CD4-positive, alpha-beta T cell treated with Interleukin-6 at 100 ng/mL for 8 hours (primary cell): ENCODE measurements at places on chromosomes 1 and 21.

DNA sequence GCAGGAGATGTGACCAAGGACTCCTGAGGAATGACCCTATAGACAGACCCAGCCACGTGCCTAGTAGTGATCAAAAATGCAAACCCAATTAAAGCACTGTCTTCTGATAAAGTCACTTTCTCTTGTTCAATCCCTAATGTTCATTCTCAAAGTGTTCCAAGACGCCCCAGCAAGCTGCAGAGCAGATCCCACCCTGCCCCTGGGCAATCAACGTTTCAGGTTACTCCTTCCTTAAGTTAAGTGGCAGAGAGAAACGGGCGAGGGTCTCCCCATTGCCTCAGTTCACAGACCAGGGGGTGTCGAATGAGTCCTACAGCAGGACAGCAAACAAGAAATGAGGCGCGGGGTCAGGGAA lies 699 bp upstream of the RGS2 start:
- no peak for DNase-seq

GRCh38 chr1:9731561-9731960 lies 80.0 kb downstream of the PIK3CD start:
- no peak for DNase-seq

DNA sequence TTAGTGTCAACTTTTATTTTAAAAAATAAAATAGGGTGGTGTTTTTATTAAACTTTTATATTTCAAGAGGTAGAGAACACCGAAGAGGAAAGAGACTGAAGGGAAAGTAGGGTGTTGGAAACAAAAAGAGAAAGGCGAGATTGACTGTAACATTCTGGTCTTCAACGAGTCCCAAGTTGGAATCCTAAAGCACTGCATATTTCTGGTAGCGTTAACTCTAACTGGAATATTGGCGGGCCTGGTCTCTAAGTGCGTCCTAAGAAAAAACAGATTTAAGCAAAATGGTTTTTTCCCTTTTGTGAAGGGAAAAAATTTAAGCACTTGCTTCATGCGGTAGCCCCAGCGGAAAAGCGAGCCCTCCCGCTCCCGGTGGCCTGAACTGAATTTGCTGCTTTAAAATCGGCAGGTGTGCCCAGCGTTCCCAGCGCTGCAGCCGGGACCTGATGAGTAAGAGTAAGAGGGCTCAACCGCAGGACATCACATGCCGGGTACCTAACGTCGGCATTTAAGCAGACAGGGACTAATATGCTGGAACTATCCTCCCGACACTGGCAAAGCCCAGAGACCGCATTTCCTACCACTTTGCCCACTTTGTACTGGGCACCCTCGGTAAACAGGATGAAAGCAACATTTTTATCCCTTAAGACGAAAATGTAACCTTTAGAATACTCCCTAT lies 30.5 kb upstream of the NFIA start:
- no peak for DNase-seq

DNA sequence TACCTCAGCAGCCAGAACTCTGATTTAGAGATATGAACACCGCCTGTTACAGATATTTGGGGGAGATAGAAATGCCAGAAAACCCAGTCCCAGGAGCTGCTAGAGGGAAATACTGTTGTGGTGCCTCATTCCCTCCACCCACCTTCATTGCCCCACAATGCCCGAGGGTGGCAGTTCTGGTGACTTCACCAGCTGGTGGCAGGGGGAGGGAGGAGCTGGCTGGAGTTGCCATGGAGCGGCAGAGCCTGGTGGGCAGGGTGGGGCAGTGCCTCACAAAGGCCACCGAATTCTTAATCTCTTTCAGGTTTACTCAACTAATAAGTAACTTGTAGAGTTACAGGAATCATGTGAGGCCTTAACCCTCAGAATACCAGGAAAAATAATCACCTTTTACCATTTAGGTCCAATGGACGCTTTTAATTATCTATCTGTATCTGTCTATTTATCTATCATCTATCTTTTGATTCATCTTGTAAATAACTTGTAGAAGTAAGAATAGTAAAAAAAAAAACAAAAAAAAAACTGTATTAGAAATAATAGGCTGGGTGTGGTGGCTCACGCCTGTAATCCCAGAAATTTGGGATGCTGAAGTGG lies 11.7 kb upstream of the S100A11 start:
- DNase-seq, result peak; percentile 63

DNA sequence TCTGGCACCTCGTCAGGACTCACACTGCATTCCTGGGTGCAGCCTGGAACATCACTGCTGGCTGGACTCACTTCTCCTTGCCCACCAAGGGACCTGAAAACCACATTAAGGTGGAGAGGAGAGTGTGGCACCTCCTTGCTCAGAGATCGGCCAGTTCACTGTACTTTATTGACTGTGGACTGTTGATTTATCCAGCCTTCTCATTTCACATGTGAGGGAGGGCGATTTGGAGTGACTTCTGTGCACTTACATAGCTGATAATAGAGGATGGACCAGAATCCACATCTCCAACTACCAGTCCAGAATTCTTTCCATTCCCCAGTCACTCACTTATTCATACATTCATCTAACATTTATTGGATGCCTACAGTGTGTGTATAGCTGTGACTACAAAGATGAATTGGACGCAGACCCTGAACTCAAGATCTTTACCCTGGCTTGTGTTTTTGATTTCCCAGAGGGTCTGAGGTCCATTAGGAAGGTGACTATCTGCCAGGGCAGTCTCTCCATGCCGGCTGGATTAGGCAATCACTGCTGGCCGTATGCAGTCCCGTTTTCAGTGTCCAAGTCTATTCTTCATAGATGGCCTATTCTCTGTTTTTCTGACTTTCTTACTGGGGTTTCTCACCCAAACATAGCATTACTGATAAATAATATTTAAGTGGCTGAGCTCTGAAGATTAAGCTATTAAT lies 233.5 kb upstream of the SGIP1 start:
- no peak for DNase-seq

GRCh38 chr1:247104965-247105364 lies 809 bp upstream of the ZNF669 start:
- DNase-seq, result no peak

GRCh38 chr1:159005676-159006075 lies 4.0 kb upstream of the IFI16 start:
- no peak for DNase-seq
